ENCODE measurements at places on chromosomes 7 and 10.

DNA sequence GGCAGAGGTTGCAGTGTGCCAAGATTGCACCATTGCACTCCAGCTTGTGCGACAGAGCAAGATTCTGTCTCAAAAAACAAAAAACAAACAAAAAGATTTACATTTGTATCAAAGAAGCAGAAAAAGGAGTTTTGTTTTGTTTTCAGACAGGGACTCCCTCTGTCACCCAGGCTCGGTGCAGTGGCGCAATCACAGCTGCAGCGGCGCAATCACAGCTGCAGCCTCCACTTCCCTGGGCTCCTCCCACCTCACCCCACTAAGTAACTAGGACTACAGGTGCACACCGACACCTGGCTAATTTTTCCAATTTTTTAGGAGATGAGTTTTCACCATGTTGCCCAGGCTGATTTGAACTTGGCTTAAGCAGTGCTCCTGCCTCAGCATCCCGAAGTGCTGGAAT, 1.8 kb downstream of the ARMC10 start:
- DNase-seq = no peak

DNA sequence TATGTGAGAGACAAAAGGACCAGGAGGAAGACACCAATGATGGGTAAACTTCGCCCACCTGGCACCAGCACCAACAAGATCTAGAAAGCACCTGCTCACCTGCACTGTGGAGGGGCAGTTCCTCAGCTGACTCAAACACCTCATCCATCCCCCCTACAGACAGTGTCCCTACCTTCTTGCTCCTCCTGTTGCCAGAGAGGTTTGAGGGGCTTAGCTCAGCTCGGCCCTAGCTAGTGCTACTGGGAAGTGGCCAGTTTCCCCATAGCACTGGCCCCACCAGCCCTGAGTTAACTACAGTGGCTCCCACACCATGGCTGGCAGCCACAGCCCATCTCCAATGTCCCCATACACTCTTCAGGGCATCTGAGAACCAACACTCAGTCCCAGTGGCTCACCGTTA, 70.8 kb downstream of the GRID1 start:
- no peak for DNase-seq

DNA sequence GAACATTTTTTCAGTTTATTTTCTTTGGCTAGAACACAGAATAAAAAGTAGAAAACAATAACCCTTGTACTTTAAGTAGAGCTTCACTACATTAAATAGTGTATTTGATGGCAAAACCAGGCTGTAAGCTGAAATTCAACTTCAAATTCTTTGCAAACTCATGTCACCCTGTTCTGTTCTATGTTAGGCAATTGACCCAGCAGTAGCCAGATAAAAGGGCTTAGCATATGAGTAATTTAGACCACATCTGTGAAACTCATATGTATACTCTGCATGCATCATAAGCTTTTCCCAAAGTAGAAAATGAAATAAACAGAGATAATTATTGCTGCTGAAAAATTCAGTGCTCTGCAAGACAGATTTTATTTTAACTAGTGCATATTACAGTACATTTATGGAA, 150.2 kb downstream of the GNAI1 start:
- DNase-seq = peak; percentile 92

GRCh38 chr10:77925795-77926565, 575 bp downstream of the DLG5 start:
- DNase-seq = peak; percentile 22
